GM04504 (cell line): ENCODE measurements at places on chromosomes 13 and 19.

DNA sequence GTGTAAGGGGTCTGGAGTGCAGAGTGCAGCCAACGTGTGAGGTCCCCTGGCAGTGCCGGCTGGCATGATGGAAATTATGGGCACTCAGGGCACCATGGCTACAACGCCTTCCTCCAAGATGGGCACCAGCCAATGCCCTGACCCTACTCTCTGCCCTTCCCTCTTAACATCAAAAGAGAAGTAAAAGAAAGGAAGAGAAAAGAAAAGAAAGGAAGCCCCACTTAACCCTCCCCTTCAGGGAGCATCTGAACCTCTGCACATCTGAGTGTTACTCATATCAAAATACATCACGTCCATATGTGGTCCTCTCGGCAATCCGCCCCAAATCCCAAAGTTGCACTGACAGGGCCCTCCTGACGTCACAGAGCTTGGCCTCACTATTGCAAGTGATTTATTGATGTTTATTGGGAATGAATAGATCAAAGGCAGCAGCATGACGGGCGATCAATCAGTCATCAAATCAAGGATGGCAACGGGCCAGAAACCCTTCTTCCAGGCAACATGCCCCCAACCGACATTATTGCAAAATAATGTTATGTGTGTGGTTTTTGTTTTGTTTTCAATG, 1.3 kb downstream of the TSHZ3 start:
- no peak for DNase-seq

DNA sequence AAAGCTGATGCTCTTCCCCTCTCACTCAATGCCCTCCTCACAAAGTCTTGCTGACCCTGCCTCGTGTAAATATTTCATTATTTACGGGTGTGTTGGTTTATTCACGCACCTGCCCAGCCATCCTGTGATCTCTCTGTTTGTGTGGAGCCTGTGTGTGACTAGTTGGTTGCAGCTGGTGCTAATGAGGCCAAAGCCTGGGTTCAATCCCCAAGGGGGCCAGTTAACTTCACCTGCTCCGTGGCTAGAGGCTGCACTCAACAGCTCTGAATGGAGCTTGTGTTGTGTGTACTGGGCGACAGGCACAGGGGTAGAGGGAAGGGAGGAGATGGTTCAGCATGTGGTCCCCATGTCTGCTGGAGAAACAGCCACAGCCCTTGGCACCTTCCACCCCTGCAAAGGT, 109.5 kb downstream of the DNAJC15 start:
- no peak for DNase-seq

DNA sequence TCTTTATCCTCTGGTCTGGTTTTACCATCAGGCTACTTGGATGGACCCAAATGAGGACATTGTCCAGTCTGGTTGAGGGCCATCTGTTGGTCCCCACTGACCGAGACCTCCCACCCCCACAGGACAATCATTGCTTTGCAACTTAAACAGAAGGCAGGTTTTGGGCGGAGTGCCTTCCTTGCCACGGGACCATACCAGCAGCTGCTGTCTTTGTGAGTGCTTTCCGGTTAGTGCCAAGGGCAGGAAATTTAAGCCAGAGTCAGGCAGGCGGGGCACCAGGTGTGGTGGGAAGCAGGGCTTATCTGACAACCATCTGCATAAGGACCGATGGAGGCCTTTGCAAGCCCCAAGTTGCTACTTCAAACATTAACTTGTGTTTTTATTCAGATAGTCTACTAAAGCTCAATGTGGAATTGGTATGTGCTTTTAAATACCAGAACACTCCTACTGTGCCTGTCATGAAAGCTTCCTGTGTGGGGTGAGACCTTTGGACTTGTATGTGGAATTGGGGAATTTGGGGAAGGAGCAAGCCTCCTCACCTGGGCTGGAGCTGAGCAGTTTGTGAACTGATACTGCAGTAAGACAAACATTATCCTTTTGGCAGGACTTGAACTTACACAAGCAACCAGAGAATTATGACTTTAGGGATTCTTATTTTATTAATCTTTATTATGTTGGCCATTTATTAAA, 39.3 kb upstream of the UBE2L5 start:
- DNase-seq, result no peak

DNA sequence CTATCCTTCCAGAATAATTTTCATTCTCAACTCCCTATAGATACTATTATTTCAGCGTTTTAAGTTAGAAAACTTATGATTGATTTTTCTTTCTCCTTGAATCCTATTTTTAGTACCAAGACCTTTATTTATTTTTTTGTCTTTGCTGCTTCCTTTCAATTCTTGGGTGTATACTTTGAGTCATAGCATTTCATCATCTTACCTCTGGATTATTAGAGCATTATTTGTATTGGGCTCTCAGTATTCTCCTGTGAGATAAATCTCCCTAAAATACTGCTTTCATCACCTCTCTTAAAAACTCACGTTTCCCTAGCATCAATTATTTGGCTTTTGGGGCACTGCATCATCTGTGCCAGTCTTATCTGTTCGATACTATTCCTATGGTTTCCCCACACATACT, 222.8 kb downstream of the POSTN start:
- no peak for DNase-seq

GRCh38 chr13:84263354-84264069, 381.2 kb upstream of the SLITRK1 start:
- no peak for DNase-seq

GRCh38 chr13:51330791-51331190, 8.7 kb upstream of the SERPINE3 start:
- no peak for DNase-seq

DNA sequence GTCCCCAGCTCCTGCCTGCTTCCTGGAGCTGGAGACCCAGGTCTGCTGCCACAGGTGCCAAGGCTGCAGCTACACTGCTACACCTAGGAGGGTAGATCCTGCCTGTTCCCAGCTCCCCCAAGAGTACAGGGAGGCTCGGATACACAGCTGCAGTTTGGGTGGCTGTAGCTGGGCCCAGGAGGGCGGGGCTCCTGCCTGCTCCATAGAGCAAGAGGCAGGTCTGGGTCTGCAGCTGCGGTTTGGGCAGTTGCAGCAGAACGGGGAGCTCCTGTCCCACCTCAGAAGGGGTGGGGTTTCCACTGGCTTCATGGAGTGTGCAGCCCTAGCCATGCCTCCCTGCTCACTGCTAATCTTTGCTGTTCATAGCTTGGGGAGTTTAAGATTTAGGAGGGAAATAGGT, 199.0 kb downstream of the NUFIP1 start:
- no peak for DNase-seq

- no peak for DNase-seq
These were observed 2.8 kb downstream of the GRK1 start for GRCh38 chr13:113669755-113670341.

DNA sequence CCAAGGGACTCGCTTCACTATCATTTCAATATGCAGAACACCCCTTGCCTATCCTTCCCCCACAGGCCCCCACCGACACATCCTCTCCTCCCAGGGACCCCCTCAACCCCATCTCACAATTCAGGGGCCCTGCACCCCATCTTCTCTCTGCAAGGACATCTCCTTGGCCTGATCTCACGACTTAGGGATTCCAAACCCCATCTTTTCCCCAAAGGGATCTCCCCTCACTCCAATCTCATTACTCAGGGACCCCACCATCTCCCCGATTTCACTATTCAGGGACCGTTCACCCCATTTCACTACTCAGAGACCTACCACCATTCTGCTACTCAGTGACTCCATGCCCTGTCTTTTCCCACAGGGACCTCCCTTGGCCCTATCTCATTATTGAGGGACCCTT, 1.4 kb downstream of the MAP2K2 start:
- DNase-seq, result no peak

DNA sequence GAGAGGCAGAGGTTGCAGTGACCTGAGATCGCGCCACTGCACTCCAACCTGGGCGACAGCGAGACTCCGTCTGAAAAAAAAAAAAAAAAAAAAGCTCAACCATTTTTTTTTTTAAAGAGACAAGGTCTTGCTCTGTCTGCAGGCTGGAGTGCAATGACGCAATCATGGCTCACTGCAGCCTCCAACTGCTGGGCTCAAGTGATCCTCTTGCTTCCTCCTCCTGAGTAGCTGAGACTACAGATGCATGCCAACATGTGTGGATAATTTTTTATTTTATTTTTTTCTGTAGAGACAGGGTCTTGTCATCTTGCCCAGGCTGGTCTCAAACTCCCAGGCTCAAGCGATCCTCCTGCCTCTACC, 10.3 kb downstream of the EHD2 start:
- DNase-seq, result peak; percentile 79

GRCh38 chr13:59356607-59357006, 807.1 kb downstream of the DIAPH3 start:
- DNase-seq, result no peak

GRCh38 chr13:40334031-40334430, 332.4 kb downstream of the FOXO1 start:
- no peak for DNase-seq

DNA sequence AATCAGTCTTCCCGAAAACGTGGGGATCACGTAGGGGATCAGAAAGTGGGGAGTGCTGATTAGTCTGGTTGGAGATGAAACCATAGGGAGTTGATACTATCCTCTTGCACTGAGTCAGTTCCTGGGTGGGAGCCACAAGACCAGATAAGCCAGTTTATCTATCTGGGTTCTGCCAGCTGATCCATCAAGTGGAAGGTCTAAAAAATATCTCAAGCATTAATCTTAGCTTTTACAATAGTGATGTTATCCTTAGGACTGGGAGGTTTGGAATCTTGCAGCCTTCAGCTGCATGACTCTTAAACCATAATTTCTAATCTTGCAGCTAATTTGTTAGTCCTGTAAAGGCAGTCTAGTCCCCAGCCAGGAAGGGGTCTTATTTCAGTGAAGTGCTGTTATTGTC, 2474.2 kb downstream of the PCDH9 start:
- no peak for DNase-seq

DNA sequence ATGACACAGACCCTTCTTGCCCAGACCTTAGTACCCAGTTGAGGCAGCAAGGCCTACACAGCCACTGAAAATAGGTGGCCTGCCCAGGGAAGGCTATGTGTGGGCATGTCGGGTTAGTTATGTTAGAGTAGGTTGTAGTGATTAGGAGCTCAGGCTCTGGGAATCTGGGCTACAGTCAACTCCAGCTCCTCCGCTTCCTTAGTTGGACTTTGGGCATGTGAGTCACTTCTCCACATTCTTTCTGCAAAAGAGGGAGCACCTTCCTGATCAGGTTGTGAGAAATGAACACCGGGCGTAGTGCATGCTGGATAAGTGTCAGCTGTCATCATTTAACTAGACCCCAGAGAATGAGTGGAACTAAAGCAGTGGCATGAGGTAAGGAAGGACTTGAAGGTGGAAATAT, 64.8 kb downstream of the ARHGAP35 start:
- DNase-seq, result no peak

DNA sequence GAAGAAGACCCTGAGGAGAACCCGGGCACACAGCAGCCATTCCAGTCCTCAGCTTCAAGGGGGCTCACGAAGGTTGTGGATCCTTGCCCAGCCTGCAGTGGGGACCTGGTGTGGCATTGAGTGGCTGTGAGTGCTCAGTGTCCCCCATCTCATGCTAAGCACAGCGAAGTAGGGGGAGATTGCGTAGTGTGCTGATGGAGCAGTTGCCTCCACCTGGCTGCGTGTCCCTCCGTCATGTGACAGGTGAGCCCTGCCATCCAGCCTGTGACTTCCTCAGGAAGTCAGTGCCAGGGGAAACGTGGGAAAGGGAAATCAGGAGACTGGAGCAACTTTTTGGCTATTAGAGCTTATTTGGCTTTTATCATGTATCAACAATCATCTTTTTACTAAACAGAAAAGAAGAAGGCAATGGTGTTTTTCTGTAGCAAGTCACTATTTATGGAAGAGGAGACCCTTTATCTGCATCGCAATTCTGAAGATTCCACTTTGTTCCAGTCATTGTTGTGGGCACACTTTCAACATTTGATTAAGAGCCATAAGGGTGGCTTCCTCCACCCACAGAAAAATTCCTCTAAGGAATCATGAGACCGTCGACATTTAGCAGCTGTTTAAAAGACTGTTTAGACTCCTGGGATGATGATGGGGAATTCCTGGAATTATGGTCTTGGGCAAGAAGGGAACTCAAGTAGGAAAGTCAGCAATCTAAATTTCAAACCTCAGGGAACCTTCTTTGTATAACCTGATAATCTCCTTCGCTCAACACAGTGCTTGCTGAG, 126.8 kb upstream of the SPATA13 start:
- DNase-seq, result peak; percentile 67

DNA sequence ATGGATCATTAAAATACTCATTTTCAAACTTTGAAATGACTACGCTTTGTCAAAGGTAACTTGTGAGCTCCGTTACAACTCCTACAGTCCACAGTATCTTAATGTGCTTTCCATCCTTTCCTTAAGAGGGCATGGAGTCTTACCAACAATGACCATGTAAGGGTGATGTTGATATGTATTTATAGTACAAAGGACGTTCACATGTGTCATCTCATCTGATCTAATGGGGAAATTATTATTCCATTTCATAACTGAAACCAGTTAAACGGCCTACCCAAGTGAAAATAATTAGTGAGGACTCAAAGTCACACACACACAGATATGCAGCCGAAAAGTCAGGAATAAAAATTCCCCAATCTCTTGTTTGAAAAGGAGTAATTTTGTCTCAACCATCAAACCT, 9.6 kb downstream of the USP12 start:
- DNase-seq, result no peak

DNA sequence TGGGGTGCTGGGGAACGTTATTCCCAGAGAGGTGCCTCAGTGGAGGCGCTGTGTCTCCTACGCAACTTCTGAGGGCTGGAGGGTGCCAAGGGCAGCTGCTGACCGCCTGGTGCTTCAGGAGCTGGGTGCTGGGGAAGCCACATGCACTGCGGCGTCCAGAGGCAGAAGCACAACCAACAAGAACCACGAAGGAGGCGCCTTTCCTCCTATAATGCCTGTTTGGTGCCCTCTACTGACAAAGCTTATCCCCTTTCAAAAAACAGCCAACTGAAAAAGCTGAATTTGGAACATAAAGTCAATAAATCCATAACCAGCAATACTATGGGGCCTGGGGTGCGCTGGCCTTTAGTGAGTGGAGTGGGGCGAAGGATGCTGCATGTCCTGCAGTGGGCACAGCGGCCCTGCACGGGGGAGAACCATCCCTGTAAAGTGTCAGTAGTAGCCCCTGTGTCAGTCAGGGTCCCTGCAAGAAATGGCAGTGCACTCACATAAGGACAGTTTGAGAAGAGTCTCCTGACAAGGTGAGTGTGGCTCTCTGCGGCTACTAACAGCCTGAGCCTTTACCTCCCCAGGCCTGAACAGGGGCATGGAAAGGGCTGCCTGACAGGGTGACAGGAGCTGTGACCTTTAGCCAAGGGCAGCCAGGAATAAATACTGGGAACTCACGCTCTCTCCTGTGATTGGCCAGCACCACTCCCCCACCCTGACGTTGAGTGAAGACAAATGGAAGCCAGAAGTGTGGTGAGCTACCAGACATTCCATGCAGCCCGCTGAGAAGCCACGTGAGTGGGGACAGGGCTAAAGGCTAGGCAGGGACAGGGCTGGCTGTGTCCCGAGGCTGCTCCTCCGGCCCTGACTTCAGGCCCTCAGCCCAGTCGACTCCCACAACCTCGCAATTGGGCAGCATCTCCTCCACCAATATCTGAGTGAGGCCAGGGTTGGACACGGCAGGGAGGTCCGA, 4.5 kb upstream of the B3GNT8 start:
- DNase-seq, result no peak
